Endodermal cell (in vitro differentiated cells): ENCODE measurements at places on chromosomes 13 and 19.

- H3K27ac ChIP-seq, result no peak overlapping the region
- no peaks in the 10 kb centered on the region for H3K36me3 ChIP-seq
- H3K4me3 ChIP-seq, result no peak overlapping the region
- H3K4me1 ChIP-seq, result no peaks in the 10 kb centered on the region
- no peaks in the 10 kb centered on the region for H3K27me3 ChIP-seq
- DNase-seq, result no peak
Observed at GRCh38 chr13:70792121-70792520, 683.9 kb upstream of the KLHL1 start.

- DNase-seq, result no peak
- no peaks in the 10 kb centered on the region for H3K4me1 ChIP-seq
- no peaks in the 10 kb centered on the region for H3K27me3 ChIP-seq
- H3K36me3 ChIP-seq, result no peaks in the 10 kb centered on the region
- no peak overlapping the region for H3K4me3 ChIP-seq
- no peak overlapping the region for H3K27ac ChIP-seq
Observed at GRCh38 chr13:102472650-102473049, 70.8 kb upstream of the FGF14 start.

- H3K36me3 ChIP-seq, result peaks cover 33% of the 10 kb centered on the region
- no peak overlapping the region for H3K4me3 ChIP-seq
- peak overlapping the region; percentile 12 for H3K27ac ChIP-seq
- no peaks in the 10 kb centered on the region for H3K27me3 ChIP-seq
Observed at GRCh38 chr19:48615231-48616040, 560 bp upstream of the FAM83E start.

GRCh38 chr19:55146705-55147273 lies 2.2 kb downstream of the TNNT1 start:
- H3K27me3 ChIP-seq, result no peaks in the 10 kb centered on the region
- H3K27ac ChIP-seq, result no peak overlapping the region
- DNase-seq, result peak; percentile 96
- H3K4me1 ChIP-seq, result no peaks in the 10 kb centered on the region

GRCh38 chr13:26721251-26722121 lies 39.1 kb downstream of the GPR12 start:
- H3K4me1 ChIP-seq, result no peaks in the 10 kb centered on the region
- no peak for DNase-seq
- no peak overlapping the region for H3K4me3 ChIP-seq
- H3K27ac ChIP-seq, result no peak overlapping the region
- H3K27me3 ChIP-seq, result no peaks in the 10 kb centered on the region
- no peaks in the 10 kb centered on the region for H3K36me3 ChIP-seq

GRCh38 chr13:98526182-98526512 lies 50.8 kb downstream of the STK24 start:
- no peaks in the 10 kb centered on the region for H3K36me3 ChIP-seq
- peaks cover 19% of the 10 kb centered on the region for H3K4me1 ChIP-seq
- no peak for DNase-seq
- H3K4me3 ChIP-seq, result no peak overlapping the region
- H3K27me3 ChIP-seq, result no peaks in the 10 kb centered on the region

GRCh38 chr19:5338656-5339197 lies 1.9 kb downstream of the PTPRS start:
- H3K4me3 ChIP-seq, result peak overlapping the region; percentile 86
- H3K27me3 ChIP-seq, result peaks cover 11% of the 10 kb centered on the region
- H3K27ac ChIP-seq, result peak overlapping the region; percentile 93
- H3K36me3 ChIP-seq, result peaks cover 21% of the 10 kb centered on the region
- peak; percentile 82 for DNase-seq
- H3K4me1 ChIP-seq, result peaks cover 5% of the 10 kb centered on the region

DNA sequence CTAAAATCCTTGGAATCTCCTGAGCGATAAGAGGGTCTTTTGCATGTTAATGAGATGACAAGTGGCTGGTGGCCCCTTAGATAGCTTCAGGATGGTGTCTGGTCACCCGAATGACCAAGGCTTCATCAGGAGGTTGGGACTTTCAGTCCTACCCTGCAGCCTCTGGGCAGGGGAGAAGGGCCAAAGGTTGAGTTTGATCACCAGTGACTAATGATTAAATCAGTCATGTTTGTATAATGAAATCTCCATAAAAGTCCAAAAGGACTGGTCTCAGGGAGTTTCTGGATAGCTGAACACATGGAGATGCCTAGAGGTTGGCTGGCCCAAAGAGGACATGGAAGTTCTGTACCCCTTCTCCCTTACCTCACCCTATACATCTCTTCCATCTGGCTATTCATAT lies 316.2 kb downstream of the MTUS2 start:
- H3K27ac ChIP-seq, result no peak overlapping the region
- H3K36me3 ChIP-seq, result no peaks in the 10 kb centered on the region
- no peak for DNase-seq
- H3K27me3 ChIP-seq, result no peaks in the 10 kb centered on the region

- H3K4me1 ChIP-seq, result no peaks in the 10 kb centered on the region
- H3K27ac ChIP-seq, result no peak overlapping the region
- no peaks in the 10 kb centered on the region for H3K27me3 ChIP-seq
- H3K4me3 ChIP-seq, result no peak overlapping the region
Observed at GRCh38 chr19:46947866-46948265, 71.8 kb upstream of the NPAS1 start.
